ENCODE measurements at places on chromosomes 13 and 19. TPM values are rescaled to one million over a fixed set of nuclear protein-coding genes. Genes with fewer than 3 reads are reported as not detected.

The HPN gene
- 36.4 TPM for total RNA-seq

The LYL1 gene
- 21.8 TPM for total RNA-seq

The OR7A5 gene
- total RNA-seq, result not detected

The KRTDAP gene
- total RNA-seq, result not detected

The MCEMP1 gene
- total RNA-seq, result 97.9 TPM

The NLRP4 gene
- not detected for total RNA-seq

The CD33 gene
- 20.7 TPM for total RNA-seq

The MTUS2 gene
- total RNA-seq, result 0.41 TPM

The ZNF534 gene
- 0.29 TPM for total RNA-seq

- DNase-seq, result peak; percentile 23
These were observed 11.9 kb upstream of the GARIN5A start for GRCh38 chr19:50488389-50489194.

DNA sequence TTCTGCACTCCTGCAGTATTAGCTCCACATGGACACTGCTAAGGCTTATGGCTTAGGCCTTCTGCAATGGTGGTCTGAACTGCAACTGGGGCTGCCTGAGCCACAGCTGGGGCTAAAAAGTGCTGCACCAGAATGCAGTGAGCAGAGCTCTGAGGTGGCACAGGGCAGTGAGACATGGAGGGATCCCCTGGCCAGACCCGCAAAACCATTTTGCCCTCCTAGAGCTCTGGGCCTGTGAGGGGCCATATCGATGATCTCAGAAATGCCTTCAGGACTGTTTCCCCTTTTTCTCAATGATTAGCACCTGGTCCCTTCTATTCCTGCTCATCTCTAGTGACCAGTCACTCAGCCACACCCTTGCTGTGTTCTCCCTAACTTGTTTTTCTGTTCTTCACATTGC is 397.7 kb downstream of the UQCRFS1 start:
- no peak for DNase-seq

DNA sequence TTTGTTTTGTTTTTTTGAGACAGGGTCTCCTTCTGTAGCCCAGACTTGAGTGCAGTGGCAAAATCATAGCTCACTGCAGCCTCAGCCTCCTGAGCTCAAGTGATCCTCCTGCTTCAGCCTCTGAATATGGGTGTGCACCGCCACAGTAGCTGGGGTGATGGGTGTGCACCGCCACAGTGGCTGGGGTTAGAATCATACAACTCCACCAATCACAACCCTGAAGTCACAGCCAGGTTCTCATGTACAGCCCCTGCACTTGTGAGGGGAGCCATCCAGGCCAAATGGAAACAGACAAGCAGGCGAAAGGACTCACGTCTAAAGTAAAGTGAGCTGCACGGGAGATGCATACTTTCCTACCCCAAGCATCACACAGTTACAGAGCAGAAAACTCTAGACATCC is 63.1 kb upstream of the RANBP3 start:
- DNase-seq, result no peak

DNA sequence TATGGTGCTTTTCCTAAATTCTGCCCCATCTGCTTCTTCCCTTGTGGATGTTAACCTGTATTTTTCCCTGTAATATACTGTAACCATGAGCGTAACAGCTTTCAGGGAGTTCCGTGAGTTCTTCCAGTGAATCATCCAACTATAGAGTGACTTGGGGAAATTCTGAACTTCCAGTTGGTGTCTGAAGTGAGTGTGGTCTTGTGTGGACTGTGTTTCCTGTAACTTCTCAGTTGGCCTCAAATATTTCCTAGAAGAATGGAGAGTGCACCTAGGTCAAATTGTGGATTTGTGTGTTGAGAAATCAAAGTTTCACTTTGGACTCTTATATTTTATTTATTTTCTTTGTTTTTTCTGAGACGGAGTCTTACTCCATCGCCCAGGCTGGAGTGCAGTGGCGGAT is 11.0 kb upstream of the ZNF766 start:
- no peak for DNase-seq

DNA sequence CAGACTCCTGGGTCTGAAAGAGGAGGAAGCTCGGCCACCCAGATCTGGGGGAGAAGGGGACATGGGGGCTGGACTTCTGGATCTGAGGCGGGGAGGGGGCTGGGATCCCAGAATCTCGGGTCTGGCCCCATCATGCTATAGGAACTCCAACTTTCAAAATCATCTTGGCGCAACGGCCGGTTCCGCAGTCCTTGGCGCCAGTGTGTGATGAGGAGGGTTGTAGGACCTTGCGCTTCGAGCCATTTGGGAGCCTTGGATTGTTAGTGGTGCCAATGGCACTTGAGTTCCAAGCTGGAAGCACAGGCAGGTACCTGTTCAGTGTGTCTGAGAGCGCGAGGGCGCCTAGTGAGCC is 324 bp downstream of the RUVBL2 start:
- DNase-seq, result no peak

- no peak for DNase-seq
These were observed 321.1 kb upstream of the EDNRB start for GRCh38 chr13:78239714-78240113.

DNA sequence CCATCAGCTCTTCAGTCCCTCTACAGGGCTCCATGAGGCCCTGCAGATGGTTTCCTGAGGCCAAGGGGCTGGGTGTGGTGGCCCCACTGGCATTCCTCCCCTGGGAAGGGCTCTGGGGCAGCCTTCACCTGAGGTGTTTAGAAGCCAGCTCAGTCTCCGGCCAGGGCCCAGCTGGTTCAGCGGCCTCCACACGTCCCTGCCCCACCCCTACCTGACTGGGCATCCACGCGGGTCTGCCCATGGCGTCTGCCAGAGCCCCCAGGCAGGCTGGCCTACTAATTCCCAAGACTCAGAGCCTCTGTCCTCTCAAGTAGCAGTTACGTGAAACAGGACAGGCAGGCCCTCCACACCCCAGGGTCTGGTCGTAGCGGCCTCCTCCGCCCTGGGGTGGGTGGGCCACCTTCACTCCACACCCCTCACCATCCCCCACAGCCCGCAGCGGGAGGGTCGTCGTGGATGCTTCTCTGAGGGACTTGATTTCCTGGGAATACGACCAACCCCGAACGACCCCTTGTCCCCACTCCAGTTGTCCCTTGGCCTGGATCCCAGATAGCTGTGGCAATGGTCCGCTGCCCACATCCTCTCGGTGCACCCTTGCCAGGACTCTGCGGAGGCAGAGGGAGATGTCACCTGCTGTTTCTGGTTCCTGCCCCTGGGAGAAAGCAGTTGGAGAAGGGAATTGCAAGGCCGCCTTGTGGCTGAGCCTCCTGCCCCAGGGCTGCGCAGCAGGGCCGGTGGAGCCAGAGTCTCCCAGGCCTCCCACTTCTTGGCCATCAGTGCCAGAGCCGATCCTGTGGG is 24.3 kb downstream of the CAPN12 start:
- no peak for DNase-seq

- peak; percentile 67 for DNase-seq
These were observed 3.4 kb downstream of the RPL36 start for GRCh38 chr19:5693195-5694166.

DNA sequence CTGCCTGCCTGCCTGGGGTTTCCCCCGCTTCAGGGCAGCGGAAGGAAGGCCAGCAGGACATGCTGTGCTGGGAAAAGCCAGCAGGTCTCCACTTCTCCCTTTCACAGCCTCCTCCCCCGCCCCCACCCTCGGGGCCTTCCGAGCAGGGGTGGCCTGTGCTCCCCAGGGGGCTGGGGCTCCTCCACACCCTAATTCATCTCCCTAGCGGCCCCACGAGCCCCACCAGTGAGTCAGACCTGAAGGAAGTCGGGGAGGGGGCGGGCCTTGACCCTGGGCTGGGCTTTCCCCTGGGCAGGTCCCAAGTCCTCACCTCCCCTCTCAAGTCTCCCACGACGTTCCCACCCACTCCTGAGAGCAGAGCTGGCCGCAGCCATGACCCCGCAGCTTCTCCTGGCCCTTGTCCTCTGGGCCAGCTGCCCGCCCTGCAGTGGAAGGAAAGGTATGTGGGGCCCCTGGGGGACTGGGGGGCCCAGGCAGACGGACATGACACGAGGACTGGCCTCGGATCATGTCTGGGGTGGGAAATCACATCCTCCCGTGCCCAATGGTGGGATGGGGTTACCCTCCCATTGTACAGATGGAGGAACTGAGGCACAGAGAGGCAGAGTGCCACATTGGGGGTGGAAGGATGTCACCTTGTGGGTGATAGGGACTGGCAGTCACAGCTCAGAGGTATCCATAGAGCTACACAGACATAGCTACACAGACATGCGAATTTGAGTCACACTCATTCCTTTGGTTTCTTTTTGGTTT is at the start of gene EBI3:
Gene EBI3 (plus strand): TSS at position 345 of the 753 bp plus-strand sequence. CDS start 28 bp downstream, at position 373.
- no peak for DNase-seq

DNA sequence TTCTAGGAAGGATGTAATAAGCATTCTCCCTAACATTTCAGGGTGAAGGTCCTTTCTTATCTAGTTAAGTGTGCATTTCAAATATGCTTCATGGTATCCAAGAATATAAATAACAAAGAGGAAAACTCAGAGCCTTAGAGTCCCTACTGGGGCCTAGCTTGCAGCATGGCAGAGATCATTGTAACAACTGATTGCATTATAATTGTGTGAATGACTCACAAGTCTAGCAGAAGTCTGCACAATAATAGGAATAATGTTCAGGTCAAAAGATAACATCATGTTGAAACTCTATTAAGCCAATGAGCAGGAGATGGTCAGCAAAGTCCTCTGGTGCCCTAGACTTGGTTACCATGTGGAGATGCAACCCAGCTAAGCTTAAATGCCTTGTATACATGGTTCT is 3.4 kb downstream of the POSTN start:
- no peak for DNase-seq

DNA sequence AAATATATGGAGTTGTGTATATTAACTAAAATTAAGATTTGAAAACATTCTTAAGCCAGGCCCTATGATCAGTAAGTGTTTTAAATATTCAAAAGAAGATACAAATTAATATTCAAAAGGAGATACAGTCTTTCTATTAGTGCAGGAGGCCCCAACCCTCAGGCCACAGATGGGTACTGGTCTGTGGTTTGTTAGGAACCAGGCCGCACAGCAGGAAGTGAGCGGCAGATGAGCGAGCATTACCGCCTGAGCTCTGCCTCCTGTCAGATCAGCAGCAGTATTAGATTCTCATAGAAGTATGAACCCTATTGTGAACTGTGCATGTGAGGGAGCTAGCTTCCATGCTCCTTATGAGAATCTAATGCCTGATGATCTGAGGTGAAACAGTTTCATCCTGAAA is 232.9 kb downstream of the FOXO1 start:
- no peak for DNase-seq

DNA sequence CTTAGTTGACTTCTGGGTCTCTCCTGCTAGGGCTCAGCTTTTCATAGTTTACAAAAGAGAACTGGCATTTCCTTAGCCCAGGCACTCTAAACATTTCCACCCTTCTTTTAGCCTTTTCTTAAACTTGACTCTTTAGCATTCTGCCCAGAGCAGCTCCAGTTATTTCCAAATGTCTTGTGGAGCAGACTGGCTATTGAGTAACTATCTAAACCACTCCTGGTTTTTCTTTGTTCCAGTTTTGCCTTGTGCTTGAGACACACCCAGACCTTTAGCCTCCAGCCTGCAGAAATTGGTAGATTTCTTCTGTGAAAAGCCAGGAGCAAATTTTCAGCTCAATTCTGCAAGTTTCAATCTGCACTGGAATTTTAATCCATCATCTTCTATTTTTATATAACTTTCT is 1813.1 kb downstream of the OLFM4 start:
- no peak for DNase-seq

DNA sequence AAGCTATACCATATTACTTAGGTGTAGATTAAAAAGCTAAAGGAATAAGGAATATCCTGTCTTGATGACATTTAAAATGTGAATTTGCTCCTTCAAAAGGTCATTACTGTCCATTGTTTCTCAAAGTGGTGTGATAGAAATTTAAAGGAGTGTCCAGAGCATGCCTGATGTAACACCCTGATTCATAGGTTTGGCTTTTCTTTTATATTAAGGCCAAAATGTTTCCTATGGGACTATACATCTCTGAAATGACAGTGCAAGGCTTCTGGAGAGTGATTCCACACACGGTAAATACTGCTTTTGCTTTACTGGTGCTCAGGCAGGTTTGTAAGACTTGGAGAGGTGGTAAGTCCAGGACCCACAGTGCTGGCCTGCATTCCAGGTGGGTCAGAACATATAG is 289.9 kb downstream of the RFC3 start:
- no peak for DNase-seq

GRCh38 chr13:85503797-85504196 is 295.4 kb downstream of the SLITRK6 start:
- DNase-seq, result no peak

- no peak for DNase-seq
These were observed 3.4 kb upstream of the POU4F1 start for GRCh38 chr13:78606471-78607408.

Data from upper lobe of right lung (tissue), 1 donor.